Stimulated activated CD8-positive, alpha-beta memory T cell treated with anti-CD3 and anti-CD28 coated beads, Interleukin-4, amount 100 ng/mL, for 1 hour (primary cell): ENCODE measurements at places on chromosomes 16 and 17.

GRCh38 chr16:25692351-25692741 is 587 bp downstream of the HS3ST4 start:
- DNase-seq = no peak

GRCh38 chr16:2919511-2920255 is 8.0 kb downstream of the FLYWCH1 start:
- DNase-seq = no peak

DNA sequence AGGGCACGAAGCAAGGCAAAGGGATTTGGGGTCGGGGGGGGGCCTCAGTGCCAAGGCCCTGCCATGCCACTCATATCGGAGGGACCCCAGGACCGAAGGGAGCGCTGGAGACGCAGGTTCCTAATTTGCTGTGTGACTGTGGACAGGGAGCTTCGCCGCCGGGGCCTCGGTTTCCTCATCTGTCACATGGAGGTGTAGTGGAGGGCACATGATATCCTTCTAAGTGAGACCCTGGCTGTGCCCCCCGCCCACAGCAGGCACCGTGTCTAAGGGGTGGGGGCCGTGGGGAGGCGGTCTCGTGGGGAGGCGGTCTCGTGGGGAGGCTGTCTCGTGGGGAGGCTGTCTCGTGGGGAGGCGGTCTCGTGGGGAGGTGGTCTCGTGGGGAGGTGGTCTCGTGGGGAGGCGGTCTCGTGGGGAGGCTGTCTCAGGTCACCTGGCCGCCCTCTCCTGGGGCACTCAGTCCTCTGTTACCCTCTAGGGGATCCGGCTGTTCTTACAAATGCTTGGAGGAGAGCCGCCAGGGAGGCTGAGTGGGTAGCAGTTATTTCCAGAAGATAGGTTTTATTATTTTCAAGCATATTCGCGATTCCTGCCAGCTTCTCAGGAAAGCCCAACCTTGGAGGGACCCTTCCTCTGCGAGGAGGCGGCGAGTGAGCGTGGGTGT is 205.0 kb downstream of the NTN1 start:
- no peak for DNase-seq

GRCh38 chr16:54568906-54569807 is 282.6 kb upstream of the IRX3 start:
- DNase-seq = no peak

DNA sequence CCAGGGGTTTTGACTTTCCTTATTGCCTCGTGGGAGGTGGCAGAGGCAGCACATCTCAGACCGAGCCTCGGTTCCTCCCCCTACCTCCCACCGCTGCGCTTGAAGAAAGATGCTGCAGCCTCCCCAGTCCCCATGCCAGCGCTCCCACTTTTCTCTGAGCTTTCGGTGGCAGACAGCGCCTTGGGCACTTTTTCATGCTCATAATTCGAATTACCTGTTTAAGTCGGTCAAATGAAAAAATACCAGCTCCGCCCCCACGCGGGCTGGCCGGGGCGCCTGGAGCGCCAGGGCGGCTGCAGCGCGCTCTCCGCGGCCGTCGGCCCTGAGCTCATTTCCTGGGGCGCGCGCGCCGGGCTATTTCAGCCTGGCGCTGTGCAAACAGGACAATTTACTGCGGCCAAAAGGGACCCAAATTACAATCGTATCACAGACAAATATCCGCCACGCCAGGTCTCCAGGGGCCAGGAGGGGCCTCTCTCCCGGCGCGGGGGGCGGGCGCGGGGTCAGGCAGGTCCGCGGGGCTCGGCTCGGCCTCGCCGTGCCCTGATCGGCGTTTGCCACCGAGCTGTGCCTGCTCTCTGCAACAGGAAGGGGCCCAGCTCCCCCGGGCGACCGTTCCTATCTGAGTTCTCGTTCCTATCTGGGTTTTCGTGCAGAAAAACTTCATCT is 45.0 kb downstream of the SOST start:
- no peak for DNase-seq

DNA sequence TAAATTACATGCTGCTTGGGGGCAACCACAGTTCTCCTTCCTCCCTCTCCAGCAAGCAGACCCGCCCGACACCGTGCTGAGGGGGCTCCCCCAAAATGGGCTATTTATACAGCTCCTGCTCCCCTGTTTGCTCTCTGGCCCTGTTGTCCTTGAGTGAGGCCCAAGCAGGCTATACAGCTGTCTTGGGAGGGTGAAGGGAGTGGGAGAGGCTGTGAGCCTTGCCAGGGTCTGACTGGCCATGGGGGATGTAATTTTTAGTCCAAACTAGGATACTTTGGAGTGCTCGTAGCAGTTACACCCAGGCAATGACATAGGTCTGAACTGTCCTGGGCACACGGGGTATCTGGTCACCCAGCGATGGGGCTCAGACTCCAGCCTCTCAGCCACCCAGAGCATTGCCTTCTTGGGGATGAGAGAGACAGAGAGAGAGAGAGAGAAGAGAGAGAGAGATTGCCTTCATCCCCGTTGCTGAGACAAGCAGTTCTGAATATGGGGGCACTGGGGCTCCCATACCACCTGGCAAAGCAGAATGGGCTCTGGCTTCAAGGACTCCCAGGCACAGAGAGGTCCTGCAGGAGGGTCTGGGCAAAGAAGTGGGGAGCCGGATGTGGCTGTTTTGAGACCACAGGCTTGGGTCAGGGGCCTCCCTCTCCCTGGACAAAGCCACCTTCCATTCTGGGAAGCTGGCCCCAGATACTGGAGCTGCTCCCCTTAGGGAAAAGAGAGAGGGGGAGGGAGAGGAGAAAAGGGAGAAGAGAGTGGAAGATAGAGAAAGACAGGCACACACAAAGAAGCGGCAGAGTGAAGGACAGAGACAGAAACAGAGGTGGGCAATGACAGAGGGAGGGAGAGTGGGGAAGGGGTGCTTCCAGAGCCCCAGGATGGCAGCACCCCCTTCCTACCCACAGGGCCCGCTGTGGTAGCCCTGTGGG is 10.7 kb upstream of the TMEM92 start:
- DNase-seq = no peak

DNA sequence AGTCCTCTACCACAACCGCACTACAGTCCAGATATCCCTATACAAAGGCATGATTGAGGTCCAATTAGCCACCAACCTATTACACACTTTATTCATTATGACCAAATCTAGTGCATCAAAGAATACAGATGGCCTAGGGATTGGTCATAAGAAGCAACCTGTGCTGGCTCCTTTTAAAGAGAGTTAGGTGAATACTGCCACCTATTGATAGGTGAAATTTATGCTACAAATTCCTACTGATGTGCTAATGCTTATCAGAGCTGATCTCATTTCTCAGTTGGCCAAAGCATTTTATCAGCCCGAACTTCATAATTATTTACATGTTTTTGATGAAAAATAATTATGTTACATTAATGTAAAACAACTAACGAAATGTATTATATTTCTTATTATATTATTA is 166.3 kb downstream of the ANKFN1 start:
- DNase-seq = no peak

- peak; percentile 55 for DNase-seq
Observed at GRCh38 chr16:27463741-27464591, 62.0 kb downstream of the IL21R start.

DNA sequence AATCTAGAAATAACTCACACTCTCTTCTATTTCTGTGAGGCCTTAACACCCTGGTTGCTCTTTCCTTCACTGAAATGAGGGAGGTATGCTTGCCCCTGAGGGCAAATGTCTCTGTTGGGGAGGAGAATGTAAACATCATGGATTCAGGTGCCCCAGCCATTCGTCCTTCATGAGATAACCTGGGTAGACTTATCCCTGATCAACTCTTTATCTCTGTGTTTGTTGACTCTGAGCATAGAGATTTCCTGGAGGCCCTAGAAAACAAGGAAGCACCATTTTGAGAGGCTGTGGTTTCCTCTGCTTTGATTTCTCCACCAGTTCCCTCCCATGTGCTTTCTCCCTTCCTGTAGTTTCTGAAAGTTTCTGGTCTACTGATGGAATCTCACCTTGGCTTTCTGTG is 77.3 kb downstream of the PHKB start:
- DNase-seq = no peak

GRCh38 chr17:66040402-66040801 is 151.5 kb downstream of the CEP112 start:
- DNase-seq = no peak

DNA sequence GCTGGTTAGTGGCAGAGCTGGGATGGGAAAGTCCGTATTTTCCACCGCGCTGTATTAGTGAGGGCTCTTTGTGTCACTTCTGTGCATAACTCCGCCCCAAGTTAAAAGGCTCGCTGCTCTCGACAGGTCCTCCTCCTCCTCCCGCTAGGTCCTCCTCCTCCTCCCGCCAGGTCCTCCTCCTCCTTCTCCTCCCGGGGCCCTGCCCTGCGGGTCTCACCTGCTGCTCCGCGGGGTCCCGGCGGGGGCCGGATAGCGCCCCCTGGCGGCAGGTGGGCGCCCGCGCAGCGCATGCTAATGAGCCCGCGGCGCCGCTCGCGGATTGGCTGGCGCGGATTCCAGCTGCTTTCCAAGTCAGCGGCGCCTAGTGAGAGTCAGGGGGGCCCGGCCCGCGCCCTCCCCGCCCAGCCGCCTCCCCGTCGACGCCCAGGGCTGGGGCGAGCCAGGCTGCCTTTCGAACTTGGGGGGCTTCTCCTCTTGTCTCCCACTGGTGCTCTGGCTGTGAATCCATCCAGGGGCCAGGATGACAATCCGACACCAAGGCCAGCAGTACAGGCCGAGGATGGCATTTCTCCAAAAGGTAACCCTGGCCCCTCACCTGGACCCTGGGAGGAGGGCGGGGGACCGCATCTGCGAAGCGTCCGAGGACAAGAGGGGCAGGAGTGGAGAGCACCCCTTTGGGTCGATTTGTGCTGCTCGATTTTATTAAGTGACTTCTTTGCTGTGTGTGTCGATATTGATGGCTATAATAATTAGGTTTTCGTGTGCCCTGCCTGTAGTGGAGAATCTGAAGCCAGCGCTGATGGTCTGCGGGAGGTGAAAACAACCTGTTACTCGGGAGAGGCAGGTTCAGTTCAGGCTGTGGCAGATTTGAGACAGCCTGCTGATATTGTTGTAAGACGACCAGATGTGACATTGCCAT is at the start of gene RGS9:
Gene RGS9, plus strand, starts transcription at position 350 of the 919 bp plus-strand sequence. Its CDS starts 171 bp downstream, at position 521.
- peak; percentile 68 for DNase-seq

- no peak for DNase-seq
Observed at GRCh38 chr17:8126491-8127066, 2.7 kb upstream of the HES7 start.

DNA sequence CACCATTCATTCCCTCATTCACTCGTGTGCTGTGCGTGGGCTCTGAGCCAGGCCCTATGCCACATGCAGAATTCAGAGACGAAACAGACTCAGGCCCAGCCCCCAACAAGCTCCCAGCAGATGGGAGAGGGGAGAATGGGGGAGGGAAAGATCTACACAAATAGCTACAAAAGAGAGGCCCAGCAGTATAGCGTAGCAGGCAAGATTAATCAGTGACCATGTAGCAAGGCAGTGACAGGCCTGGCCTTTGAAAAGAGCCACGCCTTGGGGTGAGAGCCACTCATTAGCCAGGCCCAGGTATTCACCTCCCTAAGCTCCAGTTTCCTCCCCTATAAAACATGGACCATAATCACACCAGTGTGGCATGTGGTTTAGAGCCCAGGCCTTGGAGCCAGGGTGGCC is 16.4 kb upstream of the KRT19 start:
- DNase-seq = no peak

DNA sequence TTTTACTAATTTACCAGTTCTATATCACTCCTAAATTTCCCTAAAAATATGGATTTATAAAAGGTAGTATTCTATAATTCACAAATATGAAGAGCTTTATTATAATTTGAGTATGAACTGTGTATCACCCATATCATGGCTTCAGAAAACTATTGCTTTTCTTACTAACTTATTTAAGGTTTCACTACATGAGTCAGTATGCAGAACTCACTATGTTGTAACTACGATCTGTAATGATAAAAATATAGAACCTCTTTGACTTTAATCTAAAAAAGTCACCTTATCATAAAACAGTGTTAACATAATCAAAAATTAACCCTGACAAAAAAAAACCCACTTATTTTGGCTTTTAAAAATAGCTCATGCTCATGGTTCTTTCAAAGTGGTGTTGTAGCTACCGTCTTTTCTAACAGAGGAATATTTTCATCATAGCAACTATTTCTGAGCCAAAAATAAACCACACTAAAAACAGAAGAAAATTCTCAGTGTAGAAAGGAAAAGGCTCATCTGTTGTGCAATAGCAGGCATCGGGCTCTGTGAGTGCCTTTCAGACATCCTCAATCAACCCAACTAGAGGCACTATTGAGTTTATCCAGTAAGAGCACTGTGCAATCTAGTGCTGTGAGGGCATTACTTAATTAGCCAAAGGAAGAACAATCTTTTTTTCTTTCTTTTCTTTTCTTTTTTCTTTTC is 42.1 kb downstream of the ITGAM start:
- DNase-seq = no peak

DNA sequence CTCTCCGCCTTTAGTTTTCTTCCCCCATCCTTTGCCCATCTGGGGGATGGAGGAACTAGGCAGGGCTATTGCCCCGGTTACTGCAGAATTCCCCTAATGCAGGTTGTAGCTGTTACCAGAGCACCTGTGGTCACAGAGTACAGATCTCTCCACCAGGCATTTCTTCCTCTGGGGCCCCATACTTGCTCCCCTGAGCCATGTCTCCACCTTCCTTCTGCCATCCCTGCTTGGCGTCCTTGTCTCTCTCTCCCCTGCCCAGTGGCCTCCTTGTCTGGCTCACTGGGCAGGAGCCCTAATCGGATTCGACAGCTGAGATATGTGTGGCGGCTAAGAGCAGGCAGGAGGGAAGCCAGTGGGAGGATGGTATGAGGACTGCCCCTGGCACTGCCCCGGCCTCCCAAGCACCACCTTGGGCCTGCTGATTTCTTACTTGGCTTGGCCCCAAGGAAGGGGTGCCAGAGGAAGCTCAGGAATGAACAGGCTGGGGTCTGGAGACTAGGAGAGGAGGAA is 2.0 kb downstream of the RARA start:
- no peak for DNase-seq

DNA sequence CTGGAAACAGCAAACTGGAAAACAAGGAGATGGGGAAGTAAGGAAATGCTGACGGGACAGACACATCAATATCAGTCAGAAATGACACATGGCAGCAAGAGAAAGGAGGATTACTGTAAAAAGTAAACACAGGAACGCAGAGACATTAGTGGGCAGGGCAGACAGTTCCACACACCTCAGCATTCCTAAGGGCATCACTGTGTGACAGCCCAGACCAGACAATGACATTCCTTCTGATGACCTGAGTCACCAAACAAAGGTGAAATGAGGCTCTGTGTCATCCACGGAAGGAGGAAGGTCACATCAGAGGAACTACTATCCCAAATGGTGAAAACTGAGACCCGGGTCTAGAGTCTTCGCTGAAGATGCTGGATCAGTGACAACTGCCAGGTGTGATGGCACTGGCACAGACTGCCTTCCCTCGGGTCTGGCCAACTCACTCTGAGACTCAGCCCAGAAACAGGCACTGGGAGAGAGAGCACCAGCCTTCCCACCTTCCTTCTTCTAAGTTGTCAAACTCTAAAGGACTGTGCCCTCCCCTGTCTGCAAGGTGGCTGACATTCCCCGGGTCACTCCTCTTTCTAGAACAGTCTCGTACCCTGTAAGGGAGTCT is 36.7 kb downstream of the TK2 start:
- DNase-seq = no peak

- DNase-seq = no peak
Observed at GRCh38 chr17:67390646-67391361, 13.7 kb downstream of the PITPNC1 start.
